ENCODE measurements at places on chromosomes 5 and 9. TPM values are rescaled to one million over a fixed set of nuclear protein-coding genes. Genes with fewer than 3 reads are reported as not detected.
A peak's percentile ranks its signal among the peaks of the same experiment; 100 is the strongest.

DNA sequence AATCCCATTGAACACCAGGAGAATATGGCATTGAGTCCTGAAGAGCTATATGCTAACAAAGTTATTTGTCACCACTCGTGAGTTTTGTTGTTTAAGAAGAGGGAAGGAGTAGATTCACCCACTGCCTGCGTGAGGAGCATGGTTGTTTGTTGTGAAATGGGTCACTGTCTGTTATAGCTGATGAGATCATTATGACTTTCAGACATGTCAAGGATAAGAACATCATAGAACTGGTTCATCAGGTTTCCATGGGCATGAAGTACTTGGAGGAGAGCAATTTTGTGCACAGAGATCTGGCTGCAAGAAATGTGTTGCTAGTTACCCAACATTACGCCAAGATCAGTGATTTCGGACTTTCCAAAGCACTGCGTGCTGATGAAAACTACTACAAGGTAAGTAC is 76.9 kb downstream of the SYK start:
- DNase-seq = peak; percentile 60

The BAAT gene
- 0.07 TPM for total RNA-seq

The FBXO4 gene
- total RNA-seq = 11.5 TPM

- DNase-seq = no peak
These were observed 28.7 kb downstream of the TTC23L start for GRCh38 chr5:34867660-34868059.

DNA sequence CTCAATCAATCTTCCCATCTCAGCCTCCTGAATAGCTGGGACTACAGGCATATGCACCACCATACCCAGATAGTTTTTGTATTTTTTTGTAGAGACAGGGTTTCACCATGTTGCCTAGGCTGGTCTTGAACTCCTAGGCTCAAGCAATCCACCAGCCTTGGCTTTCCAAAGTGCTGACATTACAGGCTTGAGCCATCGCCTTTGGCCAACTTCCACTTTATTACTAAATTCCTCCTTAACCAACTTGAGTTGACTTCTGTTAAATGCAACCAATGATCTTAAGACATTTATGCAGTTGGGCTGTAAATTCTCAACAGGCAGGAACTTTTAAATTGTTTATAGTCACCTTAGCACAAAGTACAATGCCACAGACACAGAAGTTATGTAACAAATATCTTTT is 2.8 kb downstream of the LARS1 start:
- no peak for DNase-seq

The ANXA2R gene
- 4.8 TPM for total RNA-seq

DNA sequence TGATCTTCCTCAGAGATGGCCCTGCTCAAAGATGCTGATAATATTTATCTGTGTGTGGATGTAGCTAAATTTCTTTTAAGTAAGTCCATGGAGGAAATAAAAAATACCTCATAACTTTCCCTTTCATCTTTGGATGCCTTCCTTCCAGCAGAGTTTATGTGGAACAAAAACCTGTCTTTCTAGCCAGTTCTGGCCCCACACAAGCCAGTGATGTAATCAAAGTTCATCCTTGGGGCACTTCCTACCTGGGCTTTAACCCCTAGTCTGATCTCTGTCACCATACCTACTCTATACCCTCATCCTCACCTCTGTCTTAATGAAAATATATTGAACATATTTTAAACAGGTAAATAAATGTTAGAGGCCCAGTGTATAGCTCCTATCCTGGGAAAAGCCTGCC is 39.8 kb upstream of the RASGRF2 start:
- no peak for DNase-seq
